ENCODE measurements at places on chromosomes 7 and 10. TPM values are rescaled to one million over a fixed set of nuclear protein-coding genes. Genes with fewer than 3 reads are reported as not detected.

The SMKR1 gene
- 2.0 TPM for total RNA-seq

GRCh38 chr7:46774515-46774914 is 807.4 kb downstream of the TNS3 start:
- no peak for DNase-seq

The LAMB1 gene
- total RNA-seq = 458 TPM

GRCh38 chr10:131579251-131580071 is 267.9 kb upstream of the TCERG1L start:
- DNase-seq = no peak

DNA sequence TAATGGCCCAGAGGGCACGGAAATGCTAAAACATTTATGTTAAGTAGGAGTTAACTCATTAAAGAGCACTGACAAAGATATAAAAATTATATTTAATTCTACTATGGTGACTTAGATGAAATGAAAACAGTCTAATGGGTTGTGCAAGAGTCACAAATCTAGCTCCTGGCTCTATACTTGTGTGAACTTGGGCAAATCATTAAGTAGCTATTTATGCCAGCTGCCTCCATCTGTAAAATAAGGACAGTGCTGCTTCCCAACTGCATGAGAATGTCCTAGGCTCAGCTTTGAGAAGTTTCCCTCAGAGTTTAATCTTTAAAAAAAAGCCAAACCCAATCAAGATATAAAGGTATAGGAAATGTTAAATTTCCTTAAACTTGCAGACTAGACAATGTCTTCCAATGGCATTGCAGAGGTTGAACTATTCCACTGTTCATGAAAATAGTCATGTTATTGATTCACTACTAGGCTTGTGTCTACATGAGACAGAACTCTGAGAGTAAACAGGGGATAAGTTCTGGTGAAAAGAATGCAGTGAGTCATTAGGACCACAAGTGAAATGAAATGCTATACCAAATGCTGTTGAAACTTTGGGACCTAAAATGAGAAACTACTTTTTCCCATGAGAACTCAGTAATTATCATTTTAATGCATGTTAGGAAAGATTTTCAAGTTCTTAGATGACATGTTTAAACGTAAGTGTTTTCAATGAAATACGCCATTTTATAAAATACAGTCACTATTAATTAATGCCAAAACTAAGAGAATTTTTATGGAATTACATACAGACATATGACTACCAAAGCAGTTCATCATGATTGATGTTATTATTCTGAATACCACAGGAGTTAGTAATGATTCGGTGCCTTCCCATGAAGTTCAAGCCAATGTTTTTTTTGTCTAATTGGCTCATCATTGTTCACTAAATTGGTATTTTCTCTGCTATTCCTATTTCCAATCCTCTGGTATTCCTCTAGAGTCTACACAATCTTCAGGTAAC is 84.2 kb downstream of the CDK6 start:
- DNase-seq = peak; percentile 57

- no peak for DNase-seq
Observed at GRCh38 chr7:33054261-33054964, 8.2 kb downstream of the NT5C3A start.

Measured in glomerular endothelial cell (primary cell).